Activated T-helper 1 cell treated with anti-CD3 and anti-CD28 coated beads, Interleukin-12 subunit alpha, Interleukin-12 subunit beta, Interleukin-2, Interleukin-4 antibody, amounts not matched to agents 30 ng/mL and 10 ng/mL and 1 ng/mL, durations not matched to agents 14 hours and 24 hours and 36 hours (primary cell): ENCODE measurements at places on chromosomes 13 and 19. TPM values are rescaled to one million over a fixed set of nuclear protein-coding genes. Genes with fewer than 3 reads are reported as not detected.
A peak's percentile ranks its signal among the peaks of the same experiment; 100 is the strongest.

Gene ZNF100
- total RNA-seq: 20.6 and 21.8 TPM in 2 replicates

DNA sequence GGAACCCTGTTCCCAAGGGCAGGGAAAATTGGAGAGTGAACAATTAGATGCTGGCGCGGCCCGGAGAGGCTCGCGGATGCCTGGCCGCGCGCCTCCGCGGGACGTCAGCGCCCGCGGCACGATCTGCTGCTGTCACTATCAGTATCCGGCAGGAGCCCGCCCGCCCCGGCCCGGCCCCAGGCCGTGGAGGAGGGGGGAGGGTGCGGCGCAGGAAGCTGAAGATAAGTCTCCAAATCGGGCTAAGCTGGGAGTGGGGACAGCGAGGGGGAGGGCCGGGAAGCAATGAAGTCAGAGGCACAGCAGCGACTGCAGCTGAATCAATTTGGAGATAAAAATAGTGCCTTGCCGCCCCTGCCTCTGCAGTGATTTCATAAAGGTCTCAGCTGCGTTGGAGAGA, 441.5 kb upstream of the KLF12 start:
- DNase-seq: peak; percentile 4

DNA sequence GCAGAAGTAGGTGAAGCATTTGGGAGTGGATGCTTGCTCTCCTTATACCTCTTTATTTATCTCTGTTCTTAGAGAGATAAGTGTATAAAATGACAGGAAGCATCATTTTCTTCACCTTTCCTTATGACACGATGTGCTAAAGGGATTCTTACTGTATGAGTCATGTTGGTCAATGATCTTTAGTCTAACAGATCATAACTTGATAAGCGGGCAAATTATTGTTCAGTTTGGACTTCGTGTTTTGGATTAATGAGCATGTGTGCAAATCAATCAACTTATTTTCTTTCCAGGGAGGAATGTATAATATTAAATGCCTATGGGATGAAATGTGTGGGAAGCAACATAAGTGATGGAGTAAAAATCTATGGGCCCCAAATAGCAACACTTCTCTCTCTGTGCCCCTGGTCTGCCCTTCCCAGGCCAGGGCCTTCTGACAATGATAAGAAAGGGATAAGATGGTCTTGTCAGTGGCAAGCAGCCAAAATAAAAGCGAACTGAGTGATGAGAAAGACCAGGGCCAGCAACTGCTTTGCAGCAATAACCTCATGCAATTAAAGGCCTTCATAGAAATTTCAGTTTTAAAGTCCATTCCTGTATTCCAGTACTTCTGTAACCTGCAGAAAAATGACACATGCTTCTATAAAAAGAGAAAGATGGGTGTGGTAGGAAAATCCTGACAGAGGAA, 61.4 kb downstream of the SLC10A2 start:
- no peak for DNase-seq

Gene ZNF69
- total RNA-seq: 0.16 and 0.29 TPM in 2 replicates

GRCh38 chr13:114129649-114130062, 2.8 kb downstream of the RASA3 start:
- DNase-seq: no peak

DNA sequence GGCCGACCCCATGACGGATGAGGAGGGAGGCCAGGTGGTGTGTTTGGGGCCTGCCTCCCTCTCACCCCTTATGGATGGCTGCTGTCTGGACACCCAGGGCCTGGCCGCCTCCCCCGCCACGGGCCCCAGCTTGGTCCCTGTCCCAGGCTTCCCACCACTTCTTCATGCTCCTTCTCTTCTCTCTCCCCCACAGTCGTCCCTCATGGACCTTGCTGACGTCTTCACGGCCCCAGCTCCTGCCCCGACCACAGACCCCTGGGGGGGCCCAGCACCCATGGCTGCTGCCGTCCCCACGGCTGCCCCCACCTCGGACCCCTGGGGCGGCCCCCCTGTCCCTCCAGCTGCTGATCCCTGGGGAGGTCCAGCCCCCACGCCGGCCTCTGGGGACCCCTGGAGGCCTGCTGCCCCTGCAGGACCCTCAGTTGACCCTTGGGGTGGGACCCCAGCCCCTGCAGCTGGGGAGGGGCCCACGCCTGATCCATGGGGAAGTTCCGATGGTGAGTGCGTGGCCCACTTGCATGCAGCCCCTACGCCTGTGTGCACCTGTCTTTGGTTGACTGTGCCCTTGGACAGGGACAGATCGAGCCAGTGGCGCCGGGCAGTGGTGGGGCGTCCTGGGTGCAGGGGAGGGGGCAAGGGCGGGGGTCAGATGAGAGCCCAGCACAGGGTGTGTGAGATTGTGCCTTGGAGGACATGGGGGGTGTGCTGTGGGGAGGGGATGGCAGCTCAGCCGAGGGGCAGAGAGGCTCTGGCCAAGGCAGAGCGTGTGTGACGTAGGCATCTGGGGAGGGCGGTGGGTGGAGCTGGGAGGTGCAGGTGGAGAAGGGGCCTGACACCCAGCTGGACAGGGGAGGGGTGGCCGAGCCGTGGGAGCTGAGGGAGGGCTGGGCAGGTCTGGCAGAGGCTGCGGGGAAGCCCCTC, 16.8 kb downstream of the EPN1 start:
- no peak for DNase-seq

GRCh38 chr19:19051478-19052213, 12.1 kb upstream of the SLC25A42 start:
- no peak for DNase-seq

GRCh38 chr13:92590503-92590908, 636.1 kb upstream of the GPC6 start:
- no peak for DNase-seq

DNA sequence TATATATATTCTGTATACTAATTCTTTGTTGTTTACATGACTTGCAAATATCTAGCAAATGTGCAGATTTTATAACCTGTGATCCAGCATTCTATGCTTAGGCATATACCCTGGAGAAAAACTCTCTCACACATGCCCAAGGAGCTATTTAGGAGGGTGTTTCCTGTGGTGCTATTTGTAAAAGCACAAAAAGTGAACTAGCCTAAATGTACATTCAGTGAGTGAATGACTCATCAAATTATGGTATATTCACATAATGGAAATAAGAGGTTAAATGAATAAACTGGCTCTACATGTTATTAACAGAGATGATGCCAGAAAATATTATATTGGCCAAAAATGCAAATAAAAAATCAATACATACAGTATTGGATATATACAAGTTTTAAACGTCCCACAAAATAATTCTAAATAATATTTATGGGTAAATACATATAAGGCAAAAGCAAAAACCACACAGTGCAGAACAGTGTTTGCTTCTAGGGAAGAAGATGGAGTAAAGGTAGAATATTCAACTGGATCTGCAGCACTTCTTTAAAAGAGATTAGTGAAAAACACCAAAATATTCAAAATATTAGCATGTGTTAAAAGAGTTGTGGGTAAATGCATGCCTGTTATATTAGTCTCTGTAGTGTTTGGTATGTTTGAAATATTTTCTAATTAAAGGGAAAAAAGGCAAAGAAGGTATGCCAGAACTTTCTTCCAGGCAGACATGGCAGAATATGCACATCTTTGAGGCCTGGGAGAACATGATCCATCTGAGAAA, 344.7 kb downstream of the KLF5 start:
- no peak for DNase-seq

Gene C19orf53
- total RNA-seq: 158 and 162 TPM in 2 replicates

GRCh38 chr19:44747739-44748425, 626 bp upstream of the BCL3 start:
- DNase-seq: no peak

DNA sequence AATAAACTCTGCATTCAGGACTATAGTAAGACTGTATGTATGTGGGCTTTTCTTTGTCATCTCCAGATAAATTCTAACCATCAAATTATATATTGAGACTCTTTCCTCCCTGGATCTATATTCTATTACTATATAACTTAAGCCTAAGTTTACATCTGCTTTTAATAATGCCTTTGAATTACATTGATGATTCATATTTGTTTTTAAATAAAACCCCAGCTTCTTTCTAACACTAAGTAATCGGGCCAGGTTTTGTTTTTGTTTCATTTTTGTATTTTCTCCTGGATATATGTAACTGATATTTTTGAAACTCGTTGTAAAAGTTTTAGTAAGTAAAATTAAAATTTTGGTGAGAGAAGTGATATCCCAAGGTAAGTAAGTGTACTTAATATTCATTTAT, 1599.1 kb downstream of the PCDH9 start:
- no peak for DNase-seq

- no peak for DNase-seq
These were observed 49.5 kb upstream of the PABPC3 start for GRCh38 chr13:25046274-25046984.

Gene SYNGR4
- 0.61 TPM in 1 of 2 replicates, not detected in the other for total RNA-seq

Gene SIGLEC10
- total RNA-seq: 2.5 and 3.7 TPM in 2 replicates

DNA sequence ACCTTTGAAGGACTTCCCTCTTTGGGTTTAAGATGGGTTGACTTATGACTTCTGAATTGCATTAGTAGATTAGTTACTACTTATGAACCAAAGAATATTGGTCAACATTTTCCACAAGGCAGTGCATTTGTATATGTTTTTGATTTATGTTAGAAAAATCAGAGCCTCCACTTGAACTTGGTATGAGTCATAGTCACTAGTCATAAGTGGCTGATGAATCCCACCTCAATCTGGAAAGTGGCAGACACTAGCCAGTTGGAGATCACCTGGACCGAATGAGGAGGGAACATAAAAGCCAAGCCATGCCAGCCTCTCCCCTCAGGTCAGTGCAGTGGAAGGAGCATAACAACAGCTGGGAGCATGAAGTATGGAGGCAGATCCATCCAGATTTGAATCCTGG, 39.3 kb upstream of the SPART start:
- no peak for DNase-seq

DNA sequence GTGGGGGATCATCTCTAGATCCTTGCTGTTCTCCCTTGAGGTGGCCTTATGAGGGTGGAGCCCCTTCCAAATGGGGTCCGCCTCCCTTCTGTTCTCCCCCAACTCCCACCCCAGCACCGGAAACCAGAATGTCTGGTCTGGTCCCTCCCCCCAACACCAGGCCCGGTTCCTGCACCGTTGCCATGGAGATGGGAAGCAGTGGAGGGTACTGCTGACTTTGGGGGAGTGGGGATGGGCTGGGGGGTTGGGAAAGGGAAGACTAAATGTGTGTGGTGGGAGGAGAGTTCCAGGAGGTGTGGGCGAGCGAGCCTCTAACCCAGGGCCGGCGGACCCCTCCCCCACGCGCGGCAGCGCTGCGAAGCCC, 1.7 kb downstream of the SHANK1 start:
- DNase-seq: no peak

Gene TMEM59L
- 0.10 and 0.17 TPM in 2 replicates for total RNA-seq

GRCh38 chr19:435056-435706, 25.7 kb downstream of the SHC2 start:
- no peak for DNase-seq

- peak; percentile 78 for DNase-seq
These were observed 23.9 kb upstream of the ZNF846 start for GRCh38 chr19:9792206-9793070.

- no peak for DNase-seq
These were observed 261.8 kb downstream of the KLF12 start for GRCh38 chr13:73872397-73872796.

DNA sequence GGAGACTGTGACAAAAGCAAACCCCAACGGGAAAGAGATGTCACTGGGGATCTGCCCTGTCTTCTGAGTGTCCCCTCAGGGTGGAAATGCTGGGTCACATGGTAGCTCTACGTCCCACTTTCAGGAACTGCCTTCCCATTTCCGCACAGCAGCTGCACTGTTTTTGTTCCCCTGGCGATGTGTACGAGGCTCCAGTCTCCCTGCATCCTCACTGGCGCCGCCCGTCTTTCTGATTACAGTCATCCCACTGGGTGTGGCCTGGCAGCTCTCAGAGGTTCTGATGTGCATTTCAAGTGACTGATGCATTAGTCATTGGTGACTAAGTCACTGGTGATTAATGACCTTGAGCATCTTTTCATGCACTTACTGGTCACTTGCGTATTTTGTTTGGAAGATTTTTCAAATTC, 21.2 kb downstream of the PCID2 start:
- no peak for DNase-seq
